ENCODE measurements at places on chromosomes 2 and 18.
A peak's percentile ranks its signal among the peaks of the same experiment; 100 is the strongest.

DNA sequence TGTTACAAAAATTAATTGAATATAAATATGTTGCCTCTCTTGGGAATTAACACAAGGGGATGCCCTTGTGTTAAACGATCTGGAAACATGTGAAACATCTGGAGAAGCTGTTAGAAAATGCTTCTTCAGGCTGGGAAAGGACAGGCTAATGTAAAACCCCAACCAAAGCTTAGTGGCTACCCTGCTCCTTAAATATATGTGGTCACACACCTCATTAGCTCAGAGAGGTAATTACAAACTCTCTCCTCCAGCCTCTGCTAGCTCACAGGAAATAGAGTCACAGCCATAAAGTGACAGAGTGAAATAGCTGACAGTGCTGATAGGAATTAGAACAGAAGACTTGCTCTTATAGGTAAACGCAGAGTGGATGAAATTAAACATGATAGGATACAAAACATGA is 155.9 kb downstream of the RAB3GAP1 start:
- DNase-seq, result no peak

DNA sequence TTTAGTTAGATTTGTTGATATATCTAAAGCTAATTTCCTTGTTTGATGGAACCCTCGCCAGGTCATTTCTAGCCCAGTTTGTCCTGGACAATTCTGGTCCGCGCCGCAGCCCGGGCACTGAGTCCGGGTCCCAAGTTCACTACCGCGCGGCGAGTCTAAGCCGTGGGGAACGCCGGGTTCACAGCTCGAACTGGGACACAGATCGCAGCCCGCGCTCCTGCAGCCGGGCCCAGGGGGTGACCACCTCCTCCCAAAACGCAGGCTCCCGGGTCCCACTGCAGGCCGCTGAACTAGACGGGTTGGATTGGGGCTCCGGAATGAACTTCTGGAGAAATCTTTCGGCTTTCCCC is 681 bp downstream of the ACADL start:
- peak; percentile 2 for DNase-seq

DNA sequence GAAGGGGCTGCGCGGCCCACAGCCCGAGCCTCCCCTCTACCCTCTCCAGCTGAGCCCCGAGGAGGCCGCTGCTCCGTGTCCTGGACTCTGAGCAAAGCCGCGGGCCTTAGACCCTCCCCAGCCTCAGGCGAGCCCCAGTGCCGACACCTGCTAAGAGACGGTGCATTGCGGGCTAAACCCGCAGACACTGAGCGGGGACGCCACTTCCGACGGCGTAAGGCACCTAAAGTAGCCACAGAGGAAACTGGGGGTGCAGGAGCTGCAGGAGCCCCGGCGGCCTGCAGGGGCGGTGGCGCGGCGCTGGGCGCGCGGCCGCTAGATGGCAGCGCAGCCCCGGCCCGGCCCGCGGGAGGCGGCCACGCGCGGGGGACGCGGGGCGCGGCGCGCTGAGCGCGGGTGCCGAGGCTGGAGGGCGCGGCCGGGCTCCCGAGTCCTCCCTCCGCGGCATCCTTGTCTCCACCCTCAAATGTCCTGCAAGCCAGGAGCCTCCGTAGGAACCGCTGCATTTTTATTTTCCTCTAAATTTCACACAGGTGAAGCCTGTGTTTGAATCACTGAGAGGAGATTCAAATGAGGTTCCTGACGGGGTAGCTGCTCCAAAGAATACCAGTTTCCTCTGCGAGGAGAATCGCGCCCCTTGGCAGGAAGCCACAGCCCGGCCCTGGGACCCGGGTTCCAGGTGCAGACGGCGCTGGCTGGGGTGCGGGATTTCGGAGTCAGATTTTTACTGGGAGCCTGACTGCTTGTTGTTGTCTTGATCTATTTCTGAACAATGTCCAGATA is 650.5 kb downstream of the GALR1 start:
- DNase-seq, result peak; percentile 64

GRCh38 chr2:126795656-126796055 is 103.0 kb upstream of the TEX51 start:
- DNase-seq, result peak; percentile 7

- DNase-seq, result no peak
These were observed 21.5 kb downstream of the ARHGEF33 start for GRCh38 chr2:38911191-38911590.

DNA sequence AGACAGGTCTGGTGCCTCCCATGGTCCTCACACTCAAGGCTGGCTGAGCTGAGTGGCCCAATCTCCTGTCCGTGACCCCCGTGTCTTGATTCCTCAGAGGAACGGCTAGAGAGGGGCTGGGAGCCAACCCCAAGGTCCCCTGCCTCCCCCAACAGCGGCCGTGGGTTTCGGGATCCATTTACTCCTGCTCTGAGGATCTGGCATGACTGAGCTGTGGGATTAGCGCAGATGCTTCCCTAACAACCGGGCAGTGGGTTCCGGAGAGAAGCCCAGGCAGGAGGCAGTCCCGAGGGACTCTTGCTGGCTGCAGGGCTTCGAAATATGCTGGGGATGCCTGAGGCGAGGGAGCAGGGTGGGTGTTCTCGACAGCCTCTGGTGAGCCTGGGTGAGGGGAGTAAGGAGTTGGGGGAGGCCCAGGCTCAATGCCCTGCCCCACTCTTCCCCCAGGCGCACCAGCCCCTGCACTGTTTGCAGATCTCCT is 18.9 kb downstream of the GPR35 start:
- no peak for DNase-seq

DNA sequence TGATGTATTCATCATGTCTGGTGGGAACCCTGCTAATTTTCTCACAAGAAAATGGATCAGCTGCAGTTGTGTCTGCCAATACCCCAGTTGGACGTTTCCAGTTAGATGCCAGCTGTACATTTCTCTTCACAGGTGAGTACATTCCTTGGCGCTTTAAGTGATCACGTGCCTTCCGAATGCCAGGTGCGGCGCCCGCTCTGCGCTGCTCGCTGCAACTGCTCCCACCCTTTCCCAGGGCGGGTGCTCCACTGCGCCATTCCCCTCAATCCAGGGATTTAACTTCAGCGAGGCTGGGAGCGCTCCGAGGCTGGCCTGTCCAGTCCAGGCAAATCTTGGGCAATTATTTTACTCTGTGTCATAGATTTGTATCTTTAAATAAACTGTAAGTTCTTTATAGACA is 225.0 kb upstream of the RAB6C start:
- no peak for DNase-seq

- DNase-seq, result no peak
These were observed 13.6 kb upstream of the CYP27C1 start for GRCh38 chr2:127233710-127234109.

- no peak for DNase-seq
These were observed 74.4 kb downstream of the TMEM18 start for GRCh38 chr2:602571-603359.

GRCh38 chr2:190819840-190820301 is 60.8 kb upstream of the GLS start:
- DNase-seq, result no peak
